GM23338 (cell line): ENCODE measurements at places on chromosomes 11 and 22. TPM values are rescaled to one million over a fixed set of nuclear protein-coding genes. Genes with fewer than 3 reads are reported as not detected.

DNA sequence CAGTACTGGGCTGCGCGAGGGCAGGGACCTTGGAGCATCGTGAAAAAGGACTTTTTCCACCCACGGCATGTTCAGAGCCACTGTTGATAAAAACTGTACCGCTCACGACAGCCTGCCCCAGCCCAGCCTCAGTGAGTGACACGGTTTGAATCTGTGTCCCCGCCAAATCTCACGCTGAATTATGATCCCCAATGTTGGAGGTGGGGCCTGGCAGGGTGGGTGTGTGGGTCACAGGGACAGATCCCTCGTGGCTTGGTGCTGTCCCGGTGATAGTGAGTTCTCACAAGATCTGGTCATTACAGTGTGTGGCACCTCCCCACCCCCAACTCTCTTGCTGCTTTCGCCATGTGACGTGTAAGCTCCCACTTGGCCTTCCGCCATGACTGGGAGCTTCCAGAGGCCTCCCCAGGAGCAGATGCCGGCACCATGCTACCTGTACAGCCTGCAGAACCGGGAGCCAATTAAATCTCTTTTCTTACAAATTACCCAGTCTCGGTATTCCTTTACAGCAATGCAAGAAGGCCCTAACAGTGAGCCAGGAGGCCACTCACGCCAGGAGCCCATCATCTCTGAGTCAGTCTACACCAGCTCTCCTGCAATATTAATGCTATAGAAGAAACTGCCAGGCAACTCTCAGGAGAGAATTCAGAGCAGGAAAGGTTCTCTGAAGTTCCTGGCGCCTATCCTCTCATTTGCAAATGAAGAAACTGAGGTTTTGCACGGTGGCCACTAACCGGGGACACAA is 1.3 kb downstream of the TOLLIP start:
- no peak for DNase-seq

DNA sequence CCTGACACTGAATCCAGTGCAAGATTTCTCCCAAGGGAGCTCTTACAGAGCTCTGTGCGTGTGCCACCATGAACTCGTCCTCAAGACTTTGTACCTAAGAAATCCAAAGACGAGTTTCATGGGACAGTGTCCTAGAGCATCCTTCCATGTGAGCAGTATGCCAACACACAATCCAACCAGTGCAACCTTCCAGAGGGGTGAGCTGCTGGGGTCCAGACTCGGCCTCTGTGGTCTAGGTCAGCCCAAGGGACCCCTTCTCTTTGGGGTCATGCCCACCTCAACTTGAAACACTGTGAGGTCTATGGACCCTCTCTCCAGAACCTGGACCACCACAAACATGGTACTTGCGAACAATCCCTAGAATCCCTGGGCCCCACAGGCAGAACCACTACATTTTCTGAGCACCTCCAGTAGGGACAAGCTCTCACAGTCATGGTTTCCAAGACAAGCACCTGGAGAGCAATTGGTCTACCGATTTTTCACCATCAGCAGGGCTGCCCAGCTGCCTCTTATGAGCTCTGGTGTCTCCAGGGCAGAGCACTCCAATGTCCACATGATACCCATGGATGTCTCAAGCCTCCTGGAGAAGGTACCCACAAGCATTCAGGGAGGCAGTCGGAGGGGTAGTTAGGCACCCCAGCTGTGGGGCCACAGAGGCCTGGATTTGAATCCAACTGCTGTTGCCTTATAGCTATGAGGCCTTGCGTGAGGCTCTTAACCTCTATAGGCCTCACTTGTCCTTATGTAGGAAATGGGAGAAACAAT is 7.7 kb downstream of the CHST1 start:
- DNase-seq = no peak

GRCh38 chr11:129242855-129243254 is 50.7 kb upstream of the ARHGAP32 start:
- no peak for DNase-seq

DNA sequence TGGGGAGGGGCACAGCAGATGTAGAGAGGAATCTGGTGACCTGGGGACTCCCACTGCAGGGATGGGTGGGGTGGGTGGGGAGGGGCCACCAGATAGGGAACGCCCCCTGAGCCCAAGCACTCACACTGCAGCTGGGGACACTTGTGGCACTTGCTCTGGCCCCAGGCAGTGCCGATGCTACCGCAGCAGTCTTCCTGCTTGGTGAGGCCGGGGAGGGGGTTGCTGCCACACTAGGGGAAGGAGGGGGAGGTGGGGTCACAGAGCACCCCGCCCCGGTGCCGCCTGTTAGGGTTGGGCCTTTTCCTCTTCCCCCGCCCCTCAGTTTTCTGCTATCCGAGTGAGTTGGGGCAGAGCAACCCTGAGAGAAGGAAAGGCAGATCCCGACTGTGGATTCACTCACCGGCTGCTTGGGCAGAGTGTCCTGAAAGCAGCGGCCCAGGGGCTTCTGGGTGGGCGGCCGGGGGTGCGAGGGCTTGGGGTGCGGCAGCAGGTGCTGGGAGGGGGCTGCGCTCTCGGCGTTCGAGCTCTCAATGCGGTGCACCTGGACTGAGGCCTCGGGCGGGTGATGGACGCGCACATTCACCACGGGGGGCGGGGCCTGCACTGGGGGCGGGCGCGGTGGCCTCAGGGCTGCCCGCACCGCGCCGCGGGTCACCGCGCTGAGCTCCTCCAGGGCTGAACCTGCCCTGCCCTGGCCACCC is 4.7 kb downstream of the LTBP3 start:
- DNase-seq = peak; percentile 85

- no peak for DNase-seq
Observed at GRCh38 chr11:133549826-133550225, 17.5 kb upstream of the OPCML start.

Gene IRAG1
- 1.5 and 2.7 TPM in 2 replicates for polyA plus RNA-seq

GRCh38 chr11:110173811-110174644 is 80.8 kb downstream of the ZC3H12C start:
- DNase-seq = peak; percentile 92

Gene TMA7B
- polyA plus RNA-seq = not detected in 2 replicates

Gene OR51I1
- polyA plus RNA-seq = not detected in 2 replicates

Gene CCDC87
- polyA plus RNA-seq = 0.12 and 0.39 TPM in 2 replicates

- DNase-seq = peak; percentile 54
Observed at GRCh38 chr11:19673924-19674729, 38.5 kb upstream of the NAV2 start.

- DNase-seq = no peak
Observed at GRCh38 chr11:60175860-60176275, 7.0 kb downstream of the MS4A6A start.

DNA sequence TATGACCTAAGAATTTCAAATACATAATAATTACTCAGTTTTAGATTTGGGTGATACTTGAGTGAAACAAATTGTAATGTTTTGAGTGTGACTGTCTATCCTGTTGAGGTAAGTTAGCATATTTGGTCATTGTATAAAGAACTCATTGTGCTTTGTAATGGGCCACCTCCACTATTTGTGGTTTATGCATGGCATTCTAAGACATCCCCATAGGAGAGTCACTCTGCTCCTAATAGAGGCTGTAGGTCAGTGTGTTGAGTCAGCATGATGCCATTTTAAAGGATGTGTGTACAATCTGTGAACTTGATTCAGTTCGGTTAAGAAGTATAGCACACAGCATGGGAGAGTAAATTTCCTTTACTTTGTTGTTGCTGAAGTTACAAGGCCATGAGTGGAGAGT is 1112.4 kb downstream of the JRKL start:
- no peak for DNase-seq

DNA sequence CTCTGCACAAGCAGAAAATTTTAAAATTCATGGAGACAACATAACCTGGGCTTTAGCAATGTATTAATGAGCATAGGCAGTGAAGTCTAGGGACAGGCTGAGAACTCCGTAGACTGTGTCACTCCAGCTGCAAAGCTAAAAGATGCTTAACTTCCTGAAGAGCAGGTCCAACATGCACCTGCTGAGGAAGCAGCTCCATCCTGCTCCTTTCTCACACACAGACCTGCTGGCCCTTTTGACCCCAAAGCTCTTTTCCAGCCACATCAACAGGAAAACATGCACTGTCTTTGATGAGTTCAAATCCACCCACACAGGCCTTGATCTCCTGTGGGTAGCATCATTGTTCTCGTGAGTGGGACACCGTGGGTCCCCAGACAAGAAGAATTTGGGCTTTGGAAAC is 36.0 kb downstream of the SYN3 start:
- DNase-seq = no peak

- no peak for DNase-seq
Observed at GRCh38 chr22:43001271-43002201, 13.4 kb downstream of the PACSIN2 start.

Gene TNNI2
- polyA plus RNA-seq = not detected in 2 replicates

DNA sequence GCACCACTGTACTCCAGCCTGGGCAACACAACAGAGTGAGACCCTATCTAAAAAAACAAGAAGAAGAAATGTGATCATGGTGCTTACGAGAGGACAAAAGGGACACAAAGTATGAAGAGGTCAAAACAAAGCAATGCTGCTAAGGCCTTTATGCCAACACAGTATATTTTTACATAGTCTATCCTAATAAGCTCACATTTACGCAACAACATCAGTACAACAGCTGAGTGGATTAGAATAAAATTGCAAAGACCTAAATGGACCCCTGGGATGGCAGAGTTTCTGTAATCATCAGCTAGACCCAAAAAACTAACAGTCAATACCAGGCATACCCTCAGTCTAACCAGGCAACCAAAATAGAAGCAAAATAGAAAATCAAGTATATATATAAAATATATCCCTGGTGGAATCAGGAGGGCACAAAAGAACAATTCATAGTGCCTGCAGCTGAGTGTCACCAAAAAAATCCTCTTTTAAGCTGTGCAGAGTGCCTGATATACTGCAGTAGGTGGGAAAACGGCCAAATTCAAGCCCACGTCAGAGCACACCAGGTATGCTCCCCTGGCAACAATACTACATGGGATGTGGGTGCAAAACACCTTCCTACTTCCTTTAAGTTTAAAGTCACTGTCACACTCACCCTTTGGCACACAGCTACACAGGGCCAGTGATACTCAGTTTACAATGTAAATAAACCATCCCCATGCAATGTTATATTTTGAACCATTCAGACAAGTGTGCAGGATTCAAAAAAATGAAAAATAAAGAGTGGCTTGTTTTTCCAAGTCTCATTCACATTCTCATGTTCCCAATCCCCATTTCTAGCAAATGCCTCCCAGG is 57.8 kb downstream of the RBFOX2 start:
- no peak for DNase-seq

GRCh38 chr22:37898441-37899181 is 7.5 kb upstream of the MICALL1 start:
- DNase-seq = peak; percentile 63

GRCh38 chr11:106695506-106695905 is 322.8 kb downstream of the GUCY1A2 start:
- no peak for DNase-seq

- no peak for DNase-seq
Observed at GRCh38 chr11:11993839-11994238, 14.6 kb downstream of the DKK3 start.

Gene OR52I1
- polyA plus RNA-seq = not detected in 2 replicates

DNA sequence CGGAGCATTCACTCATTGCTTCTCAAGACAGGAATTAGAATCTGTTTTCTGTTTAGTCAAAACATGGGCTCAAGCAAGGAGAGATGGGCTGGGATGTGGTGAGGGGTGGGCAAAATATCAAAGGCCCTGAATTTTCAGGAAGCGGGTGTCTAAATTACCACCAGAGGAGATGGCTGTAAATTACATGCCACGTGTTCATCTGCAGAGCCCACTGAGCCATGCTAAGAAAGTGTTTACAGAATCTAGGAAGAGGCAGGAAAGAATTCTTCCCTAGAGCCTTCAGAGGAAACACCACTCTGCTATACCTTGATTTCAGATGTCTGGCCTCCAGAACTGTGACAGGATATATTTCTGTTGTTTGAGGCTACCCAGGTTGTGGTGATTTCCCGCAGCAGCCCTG is 46.1 kb downstream of the CLMP start:
- no peak for DNase-seq

DNA sequence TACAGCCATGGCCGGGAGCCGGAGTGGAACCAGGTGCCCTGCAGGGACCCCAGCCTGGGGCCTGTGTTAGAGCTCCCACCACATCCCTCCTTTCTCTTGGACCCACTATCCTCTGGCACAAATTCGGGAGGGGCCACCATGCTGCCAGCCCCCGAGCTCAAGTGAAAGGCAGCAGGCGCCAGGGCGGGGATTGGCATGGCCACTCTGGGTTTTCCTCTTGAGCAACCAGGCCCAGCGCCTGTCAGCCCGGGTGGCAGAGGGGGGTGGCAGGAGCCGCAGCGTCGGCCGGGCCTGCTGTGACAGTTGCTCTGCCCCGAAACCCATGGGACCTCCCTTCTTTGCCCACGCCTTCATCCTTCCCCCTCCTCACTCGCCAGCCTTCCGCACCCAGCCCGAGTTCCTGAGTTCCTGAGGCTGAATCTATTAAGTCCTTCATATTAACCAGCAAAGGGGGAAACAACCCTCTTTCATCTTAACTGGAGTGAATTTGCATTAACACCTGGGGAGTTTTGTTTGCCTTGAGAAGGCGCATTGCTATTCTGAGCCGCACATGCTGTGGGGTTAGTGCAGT is 16.8 kb upstream of the CABP7 start:
- DNase-seq = peak; percentile 58

GRCh38 chr11:62401811-62402210 is 17.0 kb upstream of the SCGB1A1 start:
- no peak for DNase-seq

GRCh38 chr11:4026389-4026788 is 68.2 kb upstream of the RRM1 start:
- no peak for DNase-seq

DNA sequence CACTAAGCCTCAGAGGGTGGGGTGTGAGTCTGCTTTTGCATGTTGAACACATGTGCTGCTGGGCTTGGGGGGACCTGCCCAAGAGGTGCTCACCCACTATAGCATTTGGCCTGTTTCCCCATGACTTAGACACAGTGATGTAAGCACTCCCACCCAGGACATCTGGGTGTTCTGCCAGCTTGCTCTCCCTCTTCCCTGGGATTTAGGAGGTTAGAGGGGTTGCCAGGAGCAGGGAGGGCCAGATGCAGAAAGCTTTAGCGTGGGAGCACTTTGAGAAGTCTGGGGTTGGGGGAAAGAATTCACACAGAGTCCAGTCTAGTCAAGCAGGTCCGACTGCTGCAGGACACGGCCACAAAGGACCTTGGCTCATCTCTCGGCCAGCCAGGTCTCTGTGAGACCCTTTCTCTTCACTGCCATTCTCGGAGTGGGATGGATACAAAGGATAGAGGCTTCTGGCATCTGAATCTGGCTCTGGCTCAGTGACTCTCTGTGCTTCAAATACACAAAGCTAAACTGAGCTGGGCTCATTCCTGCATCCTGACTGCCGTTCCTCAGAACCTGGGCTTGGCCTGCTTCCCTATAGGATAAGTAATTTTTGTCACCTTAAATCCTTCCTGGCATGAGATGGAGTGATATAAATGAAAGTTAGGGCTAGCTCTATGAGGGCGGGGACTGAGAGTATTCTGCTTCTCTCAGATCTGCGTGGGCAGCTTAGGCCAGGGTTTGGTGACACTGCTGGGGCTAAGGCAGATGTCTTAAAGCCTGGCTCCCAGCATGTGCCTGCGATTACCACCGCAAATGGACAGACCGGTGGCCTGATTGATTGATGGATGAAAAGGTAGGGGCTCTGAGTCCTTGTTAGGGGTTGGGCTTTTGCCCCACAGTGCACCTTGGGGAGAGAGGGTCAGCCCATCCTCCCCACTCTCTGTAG is 14.5 kb downstream of the USP2 start:
- DNase-seq = no peak
